ENCODE measurements at places on chromosomes 2 and 18. TPM values are rescaled to one million over a fixed set of nuclear protein-coding genes. Genes with fewer than 3 reads are reported as not detected.

DNA sequence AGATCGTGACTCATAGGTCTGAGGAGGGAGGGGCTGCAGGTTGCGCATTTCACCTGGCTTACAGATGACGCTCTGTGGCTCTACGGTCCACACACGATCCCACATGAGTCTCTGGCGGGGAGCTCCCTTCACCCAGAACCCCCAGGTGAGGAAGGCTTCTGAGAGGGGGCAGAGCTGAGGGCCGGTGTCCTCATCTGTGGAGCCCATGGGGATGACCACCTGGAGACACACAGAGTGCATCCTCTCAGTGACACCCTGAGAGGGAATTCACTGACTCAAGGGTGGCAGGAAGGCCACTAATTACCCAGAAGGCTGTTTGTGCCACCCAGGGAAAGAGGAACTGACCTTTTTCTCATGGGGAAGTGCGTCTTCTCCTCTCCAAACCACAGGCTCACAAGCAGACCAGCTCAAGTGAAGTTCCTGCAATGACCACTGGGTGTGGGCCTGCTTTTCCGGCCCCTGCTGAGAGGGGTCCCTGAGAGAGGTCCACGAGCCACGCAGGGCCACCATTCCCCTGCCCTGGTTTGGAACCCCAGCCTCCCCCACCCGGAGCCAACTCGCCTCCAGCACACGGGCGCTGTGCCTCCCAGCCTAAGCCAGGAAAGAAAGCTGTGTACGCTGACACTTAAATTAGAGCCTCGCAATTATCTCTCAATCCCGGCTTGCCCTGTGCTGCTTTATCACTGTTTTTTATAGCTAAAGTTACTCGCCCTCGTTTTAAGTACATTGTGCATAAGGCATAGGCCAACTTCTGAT lies 114.1 kb downstream of the BCL11A start:
- DNase-seq = no peak
- no peaks in the 10 kb centered on the region for H3K27me3 ChIP-seq
- H3K36me3 ChIP-seq = no peaks in the 10 kb centered on the region
- H3K4me3 ChIP-seq = no peak overlapping the region
- H3K4me1 ChIP-seq = peaks cover 20% of the 10 kb centered on the region
- no peak overlapping the region for H3K27ac ChIP-seq

- no peaks in the 10 kb centered on the region for H3K36me3 ChIP-seq
- H3K27ac ChIP-seq = peak overlapping the region; percentile 0
- H3K4me1 ChIP-seq = peaks cover 34% of the 10 kb centered on the region
- no peak for DNase-seq
Measured at GRCh38 chr2:173982182-173982714, 17.1 kb upstream of the SP3 start.

GRCh38 chr18:50806208-50806616 lies 13.6 kb downstream of the MRO start:
- H3K27me3 ChIP-seq = peaks cover 27% of the 10 kb centered on the region
- DNase-seq = no peak
- no peak overlapping the region for H3K4me3 ChIP-seq
- H3K4me1 ChIP-seq = no peaks in the 10 kb centered on the region
- H3K27ac ChIP-seq = no peak overlapping the region
- no peaks in the 10 kb centered on the region for H3K36me3 ChIP-seq

The PIEZO2 gene
- 142 TPM for total RNA-seq
